ENCODE measurements at places on chromosomes 4 and X.

DNA sequence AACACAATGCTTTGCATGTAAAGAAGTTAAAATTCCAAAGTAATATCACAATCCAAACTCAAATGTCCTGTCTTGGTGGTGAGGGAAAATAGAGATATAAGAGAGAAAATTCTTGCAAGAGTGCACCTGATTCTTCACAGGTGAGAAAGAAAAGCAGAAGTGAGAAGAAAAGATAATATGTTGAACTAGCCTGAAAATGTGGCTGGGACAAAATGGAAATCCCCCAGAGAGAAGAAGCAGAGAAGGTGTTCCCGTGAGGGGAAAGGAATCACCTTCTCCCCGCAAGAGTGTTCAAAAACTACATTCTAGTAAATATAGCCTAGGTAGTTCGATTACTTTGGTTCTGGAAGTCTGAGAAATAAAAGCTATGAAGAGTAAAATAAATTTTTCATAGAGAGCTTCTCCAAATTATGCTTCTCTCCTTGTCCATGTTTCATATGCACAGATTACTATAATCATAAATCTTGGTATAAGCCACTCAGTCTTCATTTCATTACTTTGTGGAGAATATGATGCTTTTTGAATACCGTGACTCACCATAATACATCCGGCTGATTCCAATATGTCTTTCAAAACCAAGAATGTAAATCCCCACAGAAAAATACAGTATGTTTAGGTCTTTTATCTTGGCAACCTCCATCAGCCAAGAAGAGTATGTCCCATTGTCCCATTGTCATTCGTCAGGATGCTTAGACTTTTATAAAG lies 63.1 kb downstream of the COX18 start:
- no peak for DNase-seq

DNA sequence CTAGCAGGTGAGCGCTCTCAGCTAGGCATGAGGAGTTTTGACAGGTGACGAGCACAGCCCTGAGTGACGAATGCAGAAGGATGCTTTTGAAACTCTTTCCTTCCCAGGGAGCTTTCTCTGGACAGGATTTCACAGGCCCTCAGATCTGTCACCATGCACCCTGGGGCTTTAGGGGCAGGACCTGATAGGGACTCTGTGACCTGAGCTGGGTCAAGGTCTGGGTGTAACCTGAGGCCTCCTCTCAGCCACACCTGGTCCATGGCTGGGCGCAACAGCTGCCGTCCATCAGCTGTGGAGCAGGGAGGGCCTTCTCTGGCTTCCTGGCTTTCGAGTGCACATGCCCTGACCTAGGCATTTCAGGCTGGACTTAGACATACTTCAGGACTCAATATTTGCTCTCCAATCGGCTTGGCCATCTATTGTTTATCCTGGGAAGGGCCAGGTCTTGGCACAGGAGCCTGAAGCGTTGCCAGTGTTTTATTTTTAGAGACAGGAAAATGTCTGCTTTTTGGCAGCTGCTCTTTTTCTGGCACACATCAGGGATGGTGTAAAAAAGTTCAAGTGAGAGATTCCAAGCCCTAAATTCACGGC lies 56.4 kb downstream of the C4orf51 start:
- no peak for DNase-seq

DNA sequence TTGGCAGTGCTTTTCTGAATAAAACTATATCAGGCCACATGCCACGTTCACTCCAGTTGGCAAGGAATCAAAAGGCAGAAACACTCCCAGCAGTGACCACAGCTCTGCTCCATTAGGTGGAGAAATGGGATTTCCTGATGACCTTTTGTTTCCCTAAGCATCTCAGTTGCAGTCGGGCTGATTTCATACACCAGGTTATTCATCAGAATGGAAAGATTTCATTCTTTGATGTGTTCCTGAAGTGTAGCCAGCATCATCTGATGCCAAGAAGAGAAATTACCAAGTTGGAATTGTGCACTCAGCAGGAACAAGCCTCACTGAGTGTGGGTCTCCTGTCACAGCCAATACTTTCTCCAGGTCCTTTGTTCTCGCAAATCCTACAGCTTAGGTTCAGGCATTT lies 193.7 kb downstream of the SPATA18 start:
- DNase-seq: no peak

- no peak for DNase-seq
Observed at GRCh38 chrX:78384486-78384885, 57.1 kb upstream of the CYSLTR1 start.

GRCh38 chrX:10467793-10468192 lies 152.6 kb downstream of the MID1 start:
- no peak for DNase-seq

GRCh38 chr4:73236151-73236550 lies 22.4 kb downstream of the ANKRD17 start:
- no peak for DNase-seq

DNA sequence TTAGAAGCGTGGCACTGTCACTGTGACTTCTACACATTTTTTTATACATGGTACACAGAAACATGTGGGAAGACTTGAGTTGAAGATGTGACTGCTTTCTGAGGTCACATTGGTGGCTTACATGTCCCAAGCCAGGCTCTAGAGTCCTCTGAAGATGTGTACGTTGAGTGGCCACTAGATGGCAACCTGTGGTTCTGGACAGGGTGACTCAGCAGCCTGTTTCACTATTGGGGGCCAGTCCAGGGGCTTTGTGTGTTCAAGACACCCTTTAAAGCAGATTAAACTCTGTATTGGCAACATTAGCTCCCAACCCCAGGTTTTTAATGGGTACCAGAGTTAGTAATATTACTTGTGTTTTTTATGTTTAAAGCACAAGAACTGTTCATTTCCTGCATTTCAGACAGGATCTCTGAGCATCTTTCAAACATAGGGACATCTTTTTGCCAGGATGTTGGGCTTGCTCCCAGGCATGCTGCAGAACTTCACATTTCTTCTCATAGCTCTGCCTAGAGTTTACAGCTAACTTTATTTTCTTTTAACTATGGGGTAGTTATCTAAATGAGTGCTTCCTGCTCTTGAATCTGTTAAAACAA lies 53.0 kb downstream of the DCUN1D4 start:
- peak; percentile 16 for DNase-seq
